ENCODE measurements at places on chromosomes 13 and 19.

GRCh38 chr13:25908366-25908765, 143.4 kb downstream of the SHISA2 start:
- DNase-seq, result peak; percentile 27

- no peak for DNase-seq
Measured at GRCh38 chr19:36128392-36128736, 11.5 kb upstream of the CAPNS1 start.

GRCh38 chr13:46684287-46685001, 112.5 kb downstream of the ESD start:
- no peak for DNase-seq

GRCh38 chr13:45464141-45464686, 525 bp upstream of the COG3 start:
- no peak for DNase-seq

DNA sequence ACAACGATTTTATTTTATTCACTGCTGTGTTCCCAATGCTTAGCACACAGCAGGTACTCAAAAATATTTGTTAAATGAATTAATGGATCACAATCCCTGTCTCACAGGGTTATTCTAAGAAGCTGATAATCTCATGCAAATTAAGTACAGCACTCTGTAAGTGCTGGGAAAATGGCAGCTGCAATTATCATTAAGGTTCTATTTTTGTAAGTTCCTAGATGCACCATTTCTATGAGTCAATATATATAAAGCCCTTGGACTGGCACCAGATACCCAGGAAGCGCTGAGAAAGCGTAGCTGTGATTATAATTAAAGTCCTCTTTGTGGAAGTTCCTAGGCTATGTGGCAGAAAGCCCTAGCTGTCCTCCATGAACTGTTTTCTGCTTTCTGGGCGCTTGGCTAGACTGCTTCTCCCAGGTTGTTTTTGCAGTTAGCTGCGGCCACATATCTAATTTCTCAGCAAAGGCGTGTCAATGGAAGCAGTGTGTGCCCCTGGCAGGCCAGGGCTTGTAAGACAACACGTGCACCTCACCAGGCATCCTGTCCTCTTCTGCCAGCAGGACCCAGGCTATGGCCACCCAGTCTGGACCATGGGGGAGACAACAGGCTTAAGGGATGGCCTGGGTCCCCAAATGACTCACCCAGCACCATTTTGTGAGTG, 5.2 kb upstream of the SRRM5 start:
- no peak for DNase-seq

- DNase-seq, result no peak
Measured at GRCh38 chr13:64639206-64639605, 2590.9 kb downstream of the PCDH9 start.

DNA sequence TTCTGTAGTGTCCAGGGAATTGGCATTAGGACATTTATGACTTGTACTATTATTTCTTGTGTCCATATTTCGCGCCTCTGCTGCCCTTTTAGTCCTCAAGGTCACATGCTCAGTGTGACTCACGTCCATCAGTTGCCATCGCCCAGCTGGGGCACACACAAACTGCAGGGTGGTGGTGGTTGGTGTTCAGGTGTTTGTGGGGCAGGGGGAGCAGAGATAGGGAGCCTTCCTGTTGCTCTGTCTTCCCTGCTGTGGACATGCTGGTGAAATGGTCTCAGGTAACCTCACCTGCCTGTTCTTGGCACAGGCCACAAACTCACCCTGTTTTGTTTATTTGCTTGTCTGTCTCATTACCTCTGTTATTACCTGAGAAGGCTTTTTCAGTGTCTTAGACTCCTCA, 22.4 kb downstream of the PRR12 start:
- DNase-seq, result no peak

DNA sequence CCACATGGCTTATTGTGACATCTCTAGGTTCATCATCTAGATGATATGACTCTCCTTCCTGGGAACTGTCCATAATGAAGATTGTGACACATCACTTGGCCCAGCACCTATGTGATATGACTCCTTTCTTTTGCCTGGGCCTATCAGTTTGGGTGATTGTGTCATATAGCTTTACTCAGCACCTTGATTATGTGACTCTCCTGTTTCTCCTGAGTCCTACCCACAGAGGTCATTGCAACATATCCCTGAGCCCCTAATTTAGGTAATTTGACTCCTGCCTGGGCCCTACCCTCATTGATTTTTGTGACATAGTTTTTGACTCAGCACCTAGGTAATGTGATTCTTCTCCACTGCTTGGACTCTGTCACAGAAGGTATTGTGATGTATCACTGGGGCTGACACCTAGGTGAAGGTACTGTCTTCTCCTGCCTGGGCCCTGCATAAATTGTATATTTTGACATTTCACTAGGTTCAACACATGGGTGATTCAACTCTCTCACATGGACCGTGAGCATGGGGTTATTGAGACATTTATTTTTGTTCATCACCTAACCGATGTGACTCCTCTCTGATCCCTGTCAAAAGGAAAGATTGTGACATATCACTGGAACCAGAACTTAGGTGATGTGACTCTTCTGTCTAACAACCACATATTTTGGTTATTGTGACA, 26.2 kb upstream of the ZNF254 start:
- no peak for DNase-seq

DNA sequence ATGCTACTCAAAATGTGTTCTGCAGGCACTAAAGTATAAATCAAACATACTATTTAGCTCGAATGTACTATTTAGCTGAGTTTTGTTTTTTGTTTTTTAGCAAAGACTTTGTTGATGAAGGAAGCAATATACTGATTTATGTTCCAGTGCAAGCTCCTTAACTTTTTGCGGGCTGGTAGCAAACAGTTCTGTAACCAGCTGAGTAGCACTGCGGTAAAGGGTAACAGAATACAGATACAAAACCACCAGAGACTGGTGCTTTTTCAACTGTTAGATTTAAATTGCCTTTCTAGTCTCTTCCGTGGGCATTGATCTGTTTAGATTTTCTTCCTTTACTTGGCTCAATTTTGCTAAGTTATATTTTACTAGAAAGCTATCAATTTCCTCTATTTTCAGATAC, 39.0 kb upstream of the KPNA3 start:
- DNase-seq, result no peak

DNA sequence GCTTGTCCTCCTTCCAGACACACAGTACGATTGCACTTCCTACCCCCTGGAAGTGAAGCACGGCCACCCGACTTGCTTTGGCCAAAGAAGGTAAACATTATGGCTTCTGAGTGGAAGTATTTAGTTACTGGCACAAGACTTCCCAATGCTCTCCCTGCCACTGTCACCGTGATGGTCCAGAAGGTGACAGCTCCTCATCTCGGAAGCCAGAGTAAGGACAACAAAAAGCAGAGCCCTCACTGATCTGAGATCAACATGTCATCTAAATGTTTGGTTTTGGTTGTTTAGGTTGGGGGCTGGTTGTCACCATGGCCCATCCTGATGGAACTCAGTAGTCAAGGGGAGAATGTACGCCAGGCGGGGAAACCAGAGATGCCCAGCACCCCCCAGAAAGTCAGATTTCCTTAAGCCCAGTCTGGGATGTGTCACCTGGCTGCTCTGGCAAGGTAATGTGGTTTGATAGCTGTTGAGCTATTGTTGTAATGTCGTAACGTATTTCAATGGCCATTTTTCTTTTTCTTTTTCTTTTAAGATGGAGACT, 170.1 kb upstream of the ZNF536 start:
- no peak for DNase-seq

- no peak for DNase-seq
Measured at GRCh38 chr13:84255226-84255797, 373.0 kb upstream of the SLITRK1 start.

DNA sequence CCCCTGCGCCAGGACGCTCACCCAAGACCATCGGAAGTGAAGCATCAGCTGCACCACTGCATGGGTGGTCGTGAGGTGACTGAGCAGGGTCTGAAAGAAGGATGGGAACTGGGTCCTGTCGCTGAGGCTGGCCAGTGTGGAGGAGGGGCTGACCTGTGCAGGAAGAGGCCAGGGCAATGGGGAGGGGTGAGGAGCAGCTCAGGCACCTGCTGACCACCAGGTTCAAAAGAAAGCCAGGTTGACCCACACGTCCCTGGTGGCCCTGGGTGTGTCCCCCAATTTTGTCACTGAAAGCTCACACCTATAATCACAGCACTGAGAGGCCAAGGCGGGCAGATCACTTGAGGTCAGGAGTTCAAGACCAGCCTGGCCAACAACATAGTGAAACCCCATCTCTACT, 13.7 kb upstream of the ZSCAN1 start:
- DNase-seq, result no peak

DNA sequence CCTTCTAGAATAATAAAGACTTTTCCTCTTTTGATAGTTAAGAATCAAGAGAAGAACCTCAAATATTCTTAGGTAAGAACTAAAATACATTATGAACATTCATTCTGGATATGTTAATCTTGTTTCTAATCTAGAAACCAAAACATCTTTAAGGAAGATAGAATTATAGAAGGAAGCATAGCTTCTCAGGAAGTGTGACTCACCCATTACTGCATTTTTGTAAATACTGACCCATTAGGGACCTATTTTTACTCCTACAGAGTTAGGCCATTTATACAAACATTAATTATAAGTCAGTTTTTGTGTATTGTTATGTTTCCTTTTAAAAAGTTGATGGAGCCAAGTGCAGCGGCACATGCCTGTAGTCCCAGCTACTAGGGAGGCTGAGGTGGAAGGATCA, 147.1 kb downstream of the NUFIP1 start:
- DNase-seq, result no peak

DNA sequence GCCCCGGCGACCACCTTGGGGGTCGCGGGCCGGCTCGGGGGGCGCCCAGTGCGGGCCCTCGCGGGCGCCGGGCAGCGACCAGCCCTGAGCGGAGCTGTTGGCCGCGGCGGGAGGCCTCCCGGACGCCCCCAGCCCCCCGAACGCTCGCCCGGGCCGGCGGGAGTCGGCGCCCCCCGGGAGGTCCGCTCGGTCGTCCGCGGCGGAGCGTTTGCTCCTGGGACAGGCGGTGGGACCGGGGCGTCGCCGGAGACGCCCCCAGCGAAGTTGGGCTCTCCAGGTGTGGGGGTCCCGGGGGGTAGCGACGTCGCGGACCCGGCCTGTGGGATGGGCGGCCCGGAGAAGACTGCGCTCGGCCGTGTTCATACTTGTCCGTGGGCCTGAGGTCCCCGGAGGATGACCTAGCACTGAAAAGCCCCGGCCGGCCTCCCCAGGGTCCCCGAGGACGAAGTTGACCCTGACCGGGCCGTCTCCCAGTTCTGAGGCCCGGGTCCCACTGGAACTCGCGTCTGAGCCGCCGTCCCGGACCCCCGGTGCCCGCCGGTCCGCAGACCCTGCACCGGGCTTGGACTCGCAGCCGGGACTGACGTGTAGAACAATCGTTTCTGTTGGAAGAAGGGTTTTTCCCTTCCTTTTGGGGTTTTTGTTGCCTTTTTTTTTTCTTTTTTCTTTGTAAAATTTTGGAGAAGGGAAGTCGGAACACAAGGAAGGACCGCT, 729 bp downstream of the STK11 start:
- DNase-seq, result peak; percentile 66

DNA sequence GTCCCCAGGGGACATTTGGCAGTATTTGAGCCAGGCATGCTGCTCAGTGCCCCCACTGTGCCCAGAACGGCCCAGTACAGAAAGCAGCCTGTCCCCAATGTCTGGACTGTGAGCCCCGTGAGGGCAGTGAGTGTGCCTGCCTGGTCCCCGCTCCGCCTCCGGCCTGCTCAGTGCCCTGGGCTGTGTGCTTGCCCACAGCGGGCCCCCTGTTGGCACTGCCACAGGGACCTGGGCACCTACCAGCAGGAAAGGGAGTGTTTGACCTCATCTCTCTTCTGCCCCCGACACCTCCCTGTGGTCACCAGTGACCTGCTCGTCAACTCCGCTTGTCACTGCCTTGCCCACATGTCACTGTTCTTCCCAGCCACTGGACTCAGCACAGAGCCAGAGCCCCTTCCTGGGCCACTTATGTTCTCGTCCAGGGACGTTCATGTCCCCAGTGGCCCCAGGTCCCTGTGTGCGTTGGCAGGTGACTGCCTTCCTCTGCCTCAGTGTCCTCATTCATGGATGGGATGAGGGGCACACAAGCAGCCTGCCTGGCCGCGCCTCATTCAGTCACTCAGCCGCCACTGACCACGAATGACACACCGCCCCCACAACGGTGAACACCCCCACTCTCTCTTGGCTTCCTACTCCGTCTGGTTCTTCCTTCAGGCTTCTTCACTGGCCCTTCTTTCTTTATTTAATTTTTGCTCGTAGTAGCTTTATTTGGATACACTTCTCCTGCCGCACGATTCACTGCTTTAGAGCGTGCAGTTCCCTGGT, 2.8 kb downstream of the FZR1 start:
- DNase-seq, result no peak

GRCh38 chr19:45455707-45456499, 11.9 kb upstream of the FOSB start:
- DNase-seq, result peak; percentile 82

- DNase-seq, result peak; percentile 21
Measured at GRCh38 chr19:38543807-38544568, 73.8 kb downstream of the MAP4K1 start.

- no peak for DNase-seq
Measured at GRCh38 chr19:5309438-5310204, 31.0 kb downstream of the PTPRS start.

DNA sequence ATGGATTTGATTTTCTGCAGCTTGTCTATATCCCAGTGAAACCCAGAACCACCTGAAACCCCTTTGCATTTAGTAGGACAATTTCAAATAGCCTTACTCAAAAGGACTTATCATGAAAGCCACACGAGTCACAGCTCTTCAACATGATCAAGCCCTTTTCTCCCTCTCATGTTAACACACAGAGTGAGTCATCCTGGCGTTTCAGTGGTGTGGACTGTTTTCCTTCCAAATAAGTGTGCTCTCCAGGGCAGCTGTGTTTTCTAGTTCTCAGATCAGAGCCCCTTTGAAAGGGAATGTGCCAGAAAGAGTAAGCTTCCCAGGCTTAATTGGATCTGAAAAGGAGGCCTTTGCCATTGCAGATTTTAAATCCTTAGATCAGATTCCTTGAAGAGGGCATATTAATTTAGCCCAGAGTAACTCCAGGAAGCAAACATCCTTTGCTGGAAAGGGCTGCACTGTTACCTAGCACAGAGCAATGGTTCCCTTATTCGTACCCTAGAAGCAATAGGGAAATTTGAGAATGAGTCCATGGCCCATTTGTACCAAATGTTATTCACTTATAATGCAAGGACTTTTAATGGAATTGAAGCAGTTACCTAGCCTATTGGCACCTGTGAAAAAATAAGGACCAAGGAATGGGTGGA, 51.3 kb downstream of the ERICH6B start:
- no peak for DNase-seq

DNA sequence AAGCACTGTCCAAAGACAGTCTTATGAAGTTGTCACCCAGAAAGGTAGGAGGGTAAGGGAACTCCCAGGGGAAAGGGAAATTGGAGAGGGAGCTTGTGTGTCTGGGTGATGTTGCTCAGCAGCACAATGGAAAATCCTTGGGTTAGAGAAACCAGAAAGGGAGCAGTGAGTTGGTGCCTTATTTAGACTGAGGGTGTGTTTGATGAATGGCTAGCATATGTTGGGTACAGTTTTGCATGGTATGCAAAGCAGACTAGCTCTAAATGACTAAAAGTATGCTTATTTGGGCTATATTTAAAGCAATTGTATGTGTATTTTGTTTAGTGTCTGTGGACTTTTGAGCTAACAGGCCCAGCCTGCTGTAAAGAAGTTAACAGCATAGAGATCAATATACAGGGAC, 2884.6 kb upstream of the PCDH20 start:
- no peak for DNase-seq

All from retina (tissue), 1 donor.